LoVo (cell line): ENCODE measurements at places on chromosomes 6 and 20.
A peak's percentile ranks its signal among the peaks of the same experiment; 100 is the strongest.

DNA sequence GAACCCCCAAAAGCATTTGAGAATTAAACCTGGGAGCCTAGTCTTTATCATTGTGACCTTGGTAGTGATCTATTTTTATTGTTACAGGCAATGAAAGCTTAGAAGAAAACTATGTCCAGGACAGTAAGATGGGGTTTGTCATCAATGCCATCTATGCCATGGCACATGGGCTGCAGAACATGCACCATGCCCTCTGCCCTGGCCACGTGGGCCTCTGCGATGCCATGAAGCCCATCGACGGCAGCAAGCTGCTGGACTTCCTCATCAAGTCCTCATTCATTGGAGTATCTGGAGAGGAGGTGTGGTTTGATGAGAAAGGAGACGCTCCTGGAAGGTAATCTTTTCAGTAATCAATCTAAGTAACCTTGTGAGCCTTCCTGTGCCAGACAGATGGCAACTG lies 191.5 kb upstream of the RAB32 start:
- no peak for DNase-seq

DNA sequence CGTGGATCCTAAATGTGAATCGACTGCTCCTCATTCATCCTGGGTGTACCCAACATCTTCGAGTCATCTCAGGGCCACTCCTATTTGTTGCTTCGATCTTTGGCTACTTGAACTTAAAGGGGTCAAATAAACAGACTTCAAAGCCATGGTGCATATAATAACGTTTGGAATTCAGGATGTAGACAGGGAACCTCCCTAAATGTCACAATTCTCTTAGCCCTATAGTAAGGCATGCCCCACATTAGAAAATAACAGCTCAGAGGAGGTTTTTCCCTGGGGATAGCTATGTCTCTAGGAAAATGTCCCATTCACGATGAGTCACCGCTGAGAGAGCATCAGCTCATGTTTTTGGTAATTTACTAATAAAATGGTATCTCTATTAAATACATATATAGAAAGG lies 54.8 kb upstream of the BMP6 start:
- DNase-seq: peak; percentile 45

- DNase-seq: no peak
Measured at GRCh38 chr20:57378646-57379262, 12.4 kb upstream of the RBM38 start.

DNA sequence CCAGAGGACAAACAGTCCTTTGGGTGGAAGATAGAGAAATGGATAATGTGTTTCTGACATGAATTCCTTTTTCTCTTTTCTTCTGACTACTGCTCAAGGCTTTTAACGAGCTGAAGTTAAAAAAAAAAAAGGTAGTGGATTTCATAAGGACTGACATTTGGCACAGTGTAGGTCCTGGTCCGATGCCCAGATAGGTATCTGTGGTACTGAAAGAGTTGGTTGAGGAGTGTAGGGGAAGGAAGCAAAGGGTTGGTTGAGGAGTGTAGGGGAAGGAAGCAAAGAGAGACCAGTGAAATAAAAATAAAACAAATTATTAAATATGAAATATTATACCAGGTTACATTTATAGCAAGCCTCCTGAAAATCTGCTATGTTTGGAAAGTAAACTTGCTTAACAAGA lies 11.8 kb downstream of the UTRN start:
- no peak for DNase-seq
